ENCODE measurements at places on chromosomes 5 and 9.

DNA sequence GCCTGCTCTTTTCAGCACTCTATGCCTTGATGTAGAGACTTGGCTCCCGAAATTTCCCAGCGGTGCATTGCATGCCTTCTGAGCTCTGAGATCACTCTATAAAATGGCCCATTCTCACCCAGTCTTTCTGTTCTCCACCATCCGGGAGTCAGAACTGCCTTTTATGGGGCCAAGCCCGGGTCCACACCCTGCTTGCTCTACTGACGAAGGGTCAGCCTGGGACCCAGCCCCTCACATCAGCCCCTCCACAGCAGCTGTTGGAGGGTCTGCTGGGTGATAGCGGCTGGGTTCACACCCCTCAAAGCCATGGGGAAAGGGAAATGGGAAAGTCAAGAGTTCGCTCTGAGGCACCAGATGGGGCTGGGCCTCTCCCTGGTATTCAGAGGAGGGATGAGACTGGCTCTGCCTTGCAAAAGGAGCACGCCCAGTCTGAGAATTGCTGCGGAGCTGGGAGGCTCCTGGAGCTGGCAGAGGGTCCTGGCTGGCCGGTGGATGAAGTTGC, 66.0 kb upstream of the ORM1 start:
- DNase-seq, result no peak

DNA sequence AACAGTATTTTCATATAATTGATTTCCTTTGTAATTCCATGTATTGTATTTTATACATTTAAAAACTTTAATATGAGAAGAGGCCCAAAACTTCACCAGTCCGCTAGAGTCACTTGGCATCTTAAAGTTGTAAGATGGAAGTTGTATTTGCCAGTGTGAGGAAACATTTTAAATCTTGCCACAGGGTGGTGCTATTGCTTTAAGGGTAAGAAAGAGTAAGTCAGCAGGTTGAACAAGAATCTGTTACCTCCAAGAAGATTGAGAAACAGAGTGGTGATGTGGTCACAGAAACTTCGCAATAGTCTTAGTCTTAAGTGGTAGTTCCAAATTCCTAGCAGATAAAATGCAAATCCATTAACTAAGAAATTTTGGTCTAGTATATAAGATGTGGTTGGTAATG, 39.8 kb upstream of the RANBP6 start:
- DNase-seq, result no peak

GRCh38 chr9:133683586-133684120, 47.5 kb downstream of the DBH start:
- no peak for DNase-seq

DNA sequence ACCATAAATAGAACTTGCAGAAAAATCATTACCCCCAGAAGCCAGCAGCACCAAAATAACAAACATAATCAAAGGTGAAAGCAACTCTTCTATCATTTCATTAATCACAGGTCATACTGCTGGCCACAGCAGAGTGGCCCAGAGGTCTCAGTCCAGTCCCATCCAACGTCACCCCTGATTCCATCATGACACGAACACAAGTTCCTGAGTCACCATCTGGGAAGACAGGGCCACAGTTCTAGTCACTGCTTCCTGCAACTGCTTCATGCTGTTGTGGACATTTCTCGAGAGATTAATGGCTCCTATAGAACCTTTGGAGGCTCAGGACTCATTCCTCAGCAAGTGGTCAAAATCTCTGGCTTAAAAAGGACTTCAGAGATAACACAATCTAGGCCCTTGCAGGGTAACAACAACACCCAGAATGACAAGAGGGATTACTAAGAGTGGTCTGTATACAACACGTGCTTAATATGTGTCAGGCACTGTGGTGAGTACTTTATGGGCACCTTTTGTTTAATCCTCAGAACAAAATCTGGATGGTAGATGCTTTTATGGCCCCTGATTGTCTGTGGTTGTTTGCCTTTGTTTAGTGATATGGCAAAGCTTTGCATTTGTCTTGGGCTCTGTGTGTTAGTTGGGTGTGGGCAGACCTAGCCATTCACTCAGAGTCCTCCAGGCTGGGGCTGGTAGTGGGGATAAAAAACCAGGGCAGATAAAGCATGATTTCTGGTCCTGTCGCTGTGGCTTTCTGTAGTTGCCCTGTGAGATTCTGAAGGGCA, 184.3 kb downstream of the DAB2IP start:
- no peak for DNase-seq

Data from nucleus accumbens (tissue), 56 donors.